GM04503 (cell line): ENCODE measurements at places on chromosomes 2 and 18.

DNA sequence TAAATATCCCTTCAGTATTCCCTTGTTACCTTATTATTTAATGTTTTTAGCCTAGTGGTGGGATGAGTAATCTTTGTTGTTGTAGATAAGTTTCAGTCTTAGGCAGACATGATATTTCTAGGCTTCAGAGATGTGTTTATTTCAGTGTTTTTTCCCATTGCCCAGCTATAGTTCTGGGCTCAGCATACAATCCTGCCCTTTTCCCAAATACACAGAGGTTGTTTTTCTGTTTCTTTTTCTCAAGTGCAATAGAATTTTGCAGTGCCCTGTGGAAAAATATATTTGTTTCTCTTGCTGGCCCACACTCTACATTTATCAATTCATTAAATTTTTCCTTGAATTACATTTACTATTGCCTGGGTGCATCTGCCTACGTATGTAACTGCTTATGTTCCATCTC lies 321.8 kb downstream of the KCNJ3 start:
- no peak for DNase-seq

DNA sequence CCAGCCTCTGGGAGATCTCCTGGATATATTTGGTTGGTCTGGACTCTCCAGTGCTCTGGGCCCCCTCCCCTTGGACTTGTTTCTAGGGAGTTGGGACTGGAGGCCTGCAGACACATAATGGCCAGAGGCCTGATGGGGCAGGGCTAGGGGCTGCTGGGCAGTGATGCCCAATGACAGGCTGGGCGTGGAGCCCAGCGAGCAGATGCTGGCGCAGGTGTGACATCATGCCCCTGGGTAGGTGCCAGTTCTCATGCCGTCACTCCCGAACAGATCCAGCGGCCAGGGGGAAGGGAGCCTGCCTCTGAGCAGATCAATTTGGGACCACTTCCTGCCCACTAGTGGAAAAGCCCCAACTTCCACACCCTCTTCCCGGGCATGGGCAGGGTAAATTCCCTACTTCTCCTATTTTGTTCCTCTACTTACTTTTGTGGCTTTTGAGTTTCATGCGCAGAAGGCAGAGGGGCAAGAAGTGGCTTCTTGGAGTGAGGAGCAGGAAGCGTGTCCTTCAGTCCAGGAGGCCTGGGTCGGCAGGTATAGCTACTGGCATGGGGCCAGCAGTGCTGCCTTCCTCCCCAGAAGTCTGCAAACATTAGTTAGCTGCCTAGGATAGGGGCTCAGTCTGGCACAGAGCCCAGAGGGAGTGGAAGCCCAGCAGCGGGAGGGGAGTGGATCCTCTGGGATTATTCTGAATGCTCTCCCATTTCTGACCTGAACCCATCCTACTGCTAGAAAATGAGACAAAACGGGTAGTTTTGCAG lies 6.1 kb downstream of the MPV17 start:
- DNase-seq: no peak

- no peak for DNase-seq
Measured at GRCh38 chr2:117470311-117471095, 344.0 kb upstream of the DDX18 start.

DNA sequence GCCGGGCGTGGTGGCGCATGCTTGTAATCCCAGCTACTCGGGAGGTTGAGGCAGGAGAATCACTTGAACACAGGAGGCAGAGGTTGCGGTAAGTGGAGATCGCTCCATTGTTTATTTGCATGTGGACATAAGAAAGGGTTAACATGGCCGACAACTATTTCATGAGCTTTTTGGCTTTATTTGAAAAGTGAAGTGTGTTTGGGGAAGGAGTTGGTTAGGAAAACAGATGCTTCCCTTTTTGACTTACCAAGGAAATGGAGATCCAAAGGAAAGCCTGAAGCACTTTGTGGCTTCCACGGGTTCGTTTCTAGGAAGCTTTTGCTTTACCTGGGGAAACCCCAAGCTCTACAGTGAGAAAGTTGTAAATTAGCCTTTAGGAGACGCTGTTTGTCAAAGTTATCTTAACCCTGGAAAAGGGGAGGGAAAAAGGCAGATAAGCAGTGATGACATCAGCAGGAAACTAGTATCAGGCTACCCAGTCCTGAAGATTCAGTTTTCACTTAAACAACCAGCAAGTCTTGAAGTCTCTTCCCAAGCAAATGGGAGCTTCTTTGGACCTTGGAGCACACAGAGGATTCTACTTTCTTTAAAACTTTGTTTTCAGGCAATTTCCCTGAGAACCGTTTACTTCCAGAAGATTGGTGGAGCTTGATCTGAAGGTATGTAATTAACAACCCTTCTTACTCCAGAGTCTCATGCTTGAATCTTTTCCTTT lies at the start of gene CASP10:
Gene CASP10, plus strand, starts transcription at position 492 of the 715 bp plus-strand sequence. CDS start 2,637 bp downstream, outside the sequence.
- peak; percentile 29 for DNase-seq

DNA sequence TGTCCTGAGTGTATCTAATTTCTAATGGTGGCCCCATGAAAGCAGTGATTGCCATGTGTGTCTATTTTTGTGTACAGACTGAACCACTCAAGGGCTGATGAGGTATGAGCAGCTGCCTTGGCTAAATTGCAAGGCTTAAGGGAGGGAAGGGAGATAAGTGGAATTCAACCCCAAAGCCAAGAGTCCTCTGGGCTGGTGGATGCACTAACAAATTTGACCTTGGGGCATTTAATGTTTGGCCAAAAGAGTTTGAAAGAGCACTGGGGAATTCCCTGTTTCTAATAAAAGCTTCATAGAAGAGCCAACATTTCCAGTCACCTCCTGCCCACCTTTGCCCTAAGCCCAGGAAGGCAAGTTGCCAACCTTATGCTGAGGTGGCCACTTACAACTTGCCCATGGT lies 172.1 kb downstream of the SETBP1 start:
- no peak for DNase-seq

- DNase-seq: no peak
Measured at GRCh38 chr2:188403676-188404075, 112.0 kb downstream of the GULP1 start.

DNA sequence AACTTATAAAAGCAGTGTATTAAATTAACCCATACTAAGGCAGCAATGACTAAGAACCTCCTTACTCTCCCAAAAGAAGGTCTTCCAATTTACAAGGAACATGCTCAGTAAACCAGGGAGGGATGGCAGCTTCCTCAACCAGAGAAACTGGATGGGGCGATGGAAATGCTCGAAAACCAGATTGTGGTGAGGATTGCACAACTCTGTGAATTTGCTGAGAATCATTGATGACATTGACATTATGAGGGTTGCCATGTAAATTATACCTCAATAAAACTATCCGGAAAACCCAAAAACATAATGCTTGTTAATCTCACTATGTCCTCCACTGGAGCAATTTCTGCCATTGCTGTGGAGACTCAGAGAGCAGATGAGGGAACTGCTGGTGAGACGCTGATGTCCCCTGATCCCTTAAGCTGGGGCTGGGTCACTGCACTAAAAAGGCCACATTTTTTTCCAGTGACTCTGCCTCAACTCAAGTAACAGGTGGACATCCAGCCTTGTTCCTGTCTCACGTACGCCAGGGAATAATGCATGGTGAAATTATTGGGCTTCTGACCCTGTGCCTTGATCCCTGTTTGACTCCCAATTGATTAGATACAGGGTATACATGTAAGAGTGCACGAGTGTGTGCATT lies 288.3 kb downstream of the CYP26B1 start:
- no peak for DNase-seq

DNA sequence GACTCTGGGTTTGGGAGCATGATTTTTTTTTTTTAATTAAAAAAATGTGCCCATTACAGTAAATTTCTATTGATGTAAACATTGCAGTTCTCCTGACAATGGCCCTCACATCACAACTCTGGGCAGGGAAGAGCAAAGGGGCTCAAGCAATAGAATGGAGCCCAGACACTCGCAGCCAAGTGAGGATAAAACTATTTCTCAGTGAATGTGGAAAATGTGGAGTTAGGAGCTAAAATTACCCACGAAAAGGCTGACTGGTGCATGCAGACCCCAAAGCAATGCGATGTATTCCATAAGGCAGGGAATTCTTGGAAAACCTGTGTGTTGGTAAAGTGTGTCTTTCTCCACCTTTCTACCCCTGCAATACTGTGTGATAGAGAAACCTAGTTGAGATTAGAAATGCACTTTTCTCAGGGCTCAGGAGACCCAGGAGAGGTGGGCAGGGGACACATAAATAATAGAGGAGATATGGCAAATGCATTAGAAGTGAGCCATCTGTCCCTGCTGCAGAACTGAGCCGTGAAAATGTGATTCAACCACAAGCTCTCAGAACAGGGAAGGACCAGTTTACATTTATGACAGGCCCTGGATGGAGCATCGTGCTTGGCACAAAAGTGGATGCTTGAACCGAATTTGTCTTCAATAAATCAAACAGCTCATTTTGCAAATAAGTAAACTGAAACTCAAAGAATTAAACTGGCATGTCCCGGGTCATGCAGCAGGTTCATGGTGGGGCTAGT lies 100.1 kb downstream of the MYCN start:
- DNase-seq: no peak

DNA sequence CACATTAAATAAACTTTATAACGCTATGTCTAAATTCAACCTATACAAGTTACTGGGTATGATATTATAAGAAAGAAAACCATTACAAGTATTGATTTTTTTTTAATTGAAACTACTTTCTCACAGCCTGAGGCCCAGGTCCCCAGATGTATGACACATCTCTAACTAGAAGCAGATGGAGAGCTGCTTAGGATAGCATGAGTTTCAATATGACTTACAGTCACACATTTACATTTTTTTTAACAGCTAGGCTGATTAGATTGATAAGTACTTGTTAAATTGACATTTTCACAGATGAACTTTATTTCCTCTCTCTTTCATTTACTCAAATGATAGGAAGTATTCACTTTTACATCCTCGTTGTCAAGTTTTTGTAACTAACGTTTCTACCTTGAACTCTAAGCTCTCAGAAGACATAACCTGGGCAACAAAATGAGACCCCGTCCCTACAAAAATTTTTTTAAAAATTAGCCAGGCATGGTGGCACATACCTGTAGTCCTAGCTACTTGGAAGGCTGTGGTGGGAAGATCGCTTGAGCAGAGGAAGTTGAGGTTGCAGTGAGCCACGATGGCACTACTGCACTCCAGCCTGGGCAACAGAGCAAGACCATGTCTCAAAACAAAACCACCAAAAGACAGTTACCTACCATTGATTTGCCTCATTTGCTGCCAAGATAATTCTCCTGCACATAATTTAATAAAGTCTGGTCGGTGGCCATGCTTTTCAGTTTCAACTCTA lies 52.4 kb downstream of the STK39 start:
- DNase-seq: no peak

- no peak for DNase-seq
Measured at GRCh38 chr2:151614606-151615306, 119.5 kb downstream of the NEB start.

GRCh38 chr18:4060427-4061281 lies 394.5 kb downstream of the DLGAP1 start:
- no peak for DNase-seq

- DNase-seq: no peak
Measured at GRCh38 chr2:42092084-42092996, 44.5 kb downstream of the PKDCC start.

GRCh38 chr2:173075781-173076580 lies at the start of gene MAP3K20:
TSS of gene MAP3K20 (plus strand) at chr2:173075846. CDS start at chr2:173091032, 15,186 bp downstream.
- DNase-seq: no peak

DNA sequence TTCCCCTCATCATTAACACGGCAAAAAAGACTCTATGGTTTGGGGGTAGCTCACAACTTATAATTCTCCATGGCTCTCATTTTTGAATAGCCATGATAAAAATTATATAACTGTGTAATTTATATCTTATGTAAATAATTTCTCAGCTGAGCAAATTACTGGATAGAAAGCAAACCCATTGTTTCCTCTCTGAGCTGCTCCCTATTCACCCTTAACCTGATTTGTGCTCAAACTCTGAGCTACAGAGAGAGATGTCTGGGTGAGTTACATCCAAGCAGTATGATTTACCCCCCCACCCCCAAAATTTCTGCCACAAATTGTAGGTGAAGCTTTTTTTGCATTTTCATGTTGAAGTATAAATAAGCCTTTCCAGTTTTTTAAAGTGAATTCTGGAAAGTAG lies 123.7 kb downstream of the TFCP2L1 start:
- no peak for DNase-seq

- DNase-seq: no peak
Measured at GRCh38 chr18:11989174-11989573, 7.9 kb downstream of the IMPA2 start.

GRCh38 chr2:180990794-180991193 lies 10.4 kb downstream of the UBE2E3 start:
- DNase-seq: no peak

GRCh38 chr2:162070228-162070936 lies 3.6 kb downstream of the DPP4 start:
- DNase-seq: no peak

GRCh38 chr2:174336501-174337336 lies 2.0 kb downstream of the SP9 start:
- DNase-seq: no peak

- no peak for DNase-seq
Measured at GRCh38 chr2:39264733-39265132, 21.0 kb upstream of the CDKL4 start.

GRCh38 chr18:59047321-59048047 lies 92.2 kb upstream of the SEC11C start:
- no peak for DNase-seq

GRCh38 chr18:54945576-54946125 lies 13.6 kb downstream of the CCDC68 start:
- no peak for DNase-seq

DNA sequence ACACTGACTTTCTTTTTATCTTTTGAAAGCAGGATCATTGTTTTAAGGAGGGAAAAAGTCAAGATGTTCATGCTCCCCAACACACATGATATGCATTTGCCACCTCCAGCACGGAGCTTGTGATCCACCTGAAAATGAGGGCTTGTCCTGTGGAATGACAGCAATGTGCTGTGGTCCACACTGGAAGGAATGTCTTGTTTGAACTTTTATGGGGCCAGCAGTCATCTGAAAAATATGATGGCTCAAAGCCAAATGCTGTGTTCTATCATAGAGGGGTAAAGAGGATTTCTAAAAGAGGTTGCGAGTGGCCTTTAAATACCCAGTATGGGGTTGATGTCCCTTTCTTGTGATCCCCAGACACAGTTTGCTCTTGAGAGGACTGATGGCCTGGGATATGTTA lies 226.5 kb upstream of the SPRED2 start:
- no peak for DNase-seq

GRCh38 chr2:223952280-223952968 lies 4.8 kb upstream of the MRPL44 start:
- DNase-seq: no peak

- no peak for DNase-seq
Measured at GRCh38 chr2:18630941-18631340, 41.6 kb upstream of the NT5C1B start.

GRCh38 chr2:109422071-109422757 lies 191.6 kb downstream of the SEPTIN10 start:
- no peak for DNase-seq

- no peak for DNase-seq
Measured at GRCh38 chr2:128436479-128437203, 118.0 kb upstream of the HS6ST1 start.

- DNase-seq: peak; percentile 22
Measured at GRCh38 chr18:14925281-14925709, 177.3 kb downstream of the ANKRD30B start.

GRCh38 chr2:101435001-101435862 lies 39.7 kb downstream of the RFX8 start:
- DNase-seq: no peak

- DNase-seq: peak; percentile 17
Measured at GRCh38 chr2:190137561-190137960, 75.0 kb upstream of the MSTN start.

GRCh38 chr18:27778925-27779324 lies 398.0 kb downstream of the CDH2 start:
- no peak for DNase-seq

GRCh38 chr2:234951664-234952269 lies at the start of gene SH3BP4:
TSS of gene SH3BP4 (plus strand) at chr2:234952017. CDS start at chr2:235035003, 82,986 bp downstream.
- DNase-seq: no peak
